ENCODE measurements at places on chromosomes 4 and X.

GRCh38 chr4:18321956-18322530 lies 300.5 kb upstream of the LCORL start:
- DNase-seq = no peak

DNA sequence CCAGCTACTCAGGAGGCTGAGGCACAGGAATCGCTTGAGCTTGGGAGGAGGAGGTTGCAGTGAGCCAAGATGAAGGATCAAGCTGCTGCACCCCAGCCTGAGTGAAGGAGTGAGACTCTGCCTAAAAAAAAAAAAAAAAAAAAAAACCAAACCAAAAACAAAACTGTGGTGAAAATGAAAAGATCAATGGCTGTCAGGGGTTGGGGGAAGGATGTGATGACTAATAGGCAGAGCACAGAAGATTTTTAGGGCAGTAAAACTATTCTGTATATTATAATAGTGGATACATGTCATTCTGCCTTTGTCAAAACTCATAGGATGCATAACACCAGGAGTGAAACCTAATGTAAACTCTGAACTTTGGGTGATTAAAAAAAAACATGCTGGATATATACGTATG lies 69.9 kb upstream of the ELOVL6 start:
- no peak for DNase-seq

DNA sequence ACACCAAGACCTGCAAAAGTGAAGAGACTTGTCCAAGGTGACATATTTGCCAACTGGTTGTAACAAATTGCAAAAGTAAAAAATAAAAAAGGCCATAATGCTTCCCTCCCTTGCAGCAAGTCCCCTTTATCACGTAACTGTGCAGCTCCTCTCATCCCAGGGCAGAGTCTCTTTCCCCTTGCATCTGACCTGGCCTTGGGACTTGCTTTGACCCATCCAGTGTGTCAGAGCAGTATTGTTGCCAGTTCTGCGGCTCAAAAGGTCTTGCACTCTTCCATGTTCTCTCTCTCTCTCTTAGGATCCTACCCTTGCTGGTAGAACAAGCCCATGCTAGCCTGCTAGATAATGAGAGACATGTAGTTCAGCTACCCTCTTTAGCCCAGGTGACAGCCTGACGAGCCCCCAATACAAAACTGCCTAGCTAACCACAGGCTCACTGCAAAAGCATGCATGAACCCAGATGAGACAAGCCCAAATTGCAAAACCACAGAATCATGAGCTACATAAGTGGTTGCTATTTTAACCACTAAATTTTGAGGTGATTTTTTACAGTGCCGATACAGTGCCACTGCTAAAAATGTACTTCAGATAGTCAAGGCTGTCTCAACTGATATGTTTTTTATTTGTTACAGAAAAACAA lies 289.5 kb upstream of the PPARGC1A start:
- DNase-seq = no peak

GRCh38 chr4:1542516-1543320 lies 136.5 kb upstream of the NKX1-1 start:
- no peak for DNase-seq
